ENCODE measurements at places on chromosomes 4 and X.

DNA sequence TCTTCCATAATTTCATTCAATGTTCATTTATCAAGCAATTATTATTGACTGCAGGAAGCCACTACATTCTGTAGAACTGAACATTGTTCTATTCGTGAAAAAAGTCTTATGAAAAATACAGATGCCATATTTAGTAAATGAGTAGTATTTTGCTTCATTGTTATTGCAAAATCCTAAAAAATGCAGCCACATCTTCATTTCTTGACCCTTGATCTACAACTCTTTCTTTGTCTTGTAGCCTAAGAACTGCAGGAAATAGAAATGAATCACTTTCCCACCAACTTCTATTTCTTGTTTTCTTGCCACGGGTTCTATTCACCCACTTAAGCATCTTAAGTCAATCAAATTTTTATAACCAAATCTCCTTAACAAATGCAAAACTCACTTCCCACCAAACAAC, 63.3 kb downstream of the KCNIP4 start:
- DNase-seq, result no peak

DNA sequence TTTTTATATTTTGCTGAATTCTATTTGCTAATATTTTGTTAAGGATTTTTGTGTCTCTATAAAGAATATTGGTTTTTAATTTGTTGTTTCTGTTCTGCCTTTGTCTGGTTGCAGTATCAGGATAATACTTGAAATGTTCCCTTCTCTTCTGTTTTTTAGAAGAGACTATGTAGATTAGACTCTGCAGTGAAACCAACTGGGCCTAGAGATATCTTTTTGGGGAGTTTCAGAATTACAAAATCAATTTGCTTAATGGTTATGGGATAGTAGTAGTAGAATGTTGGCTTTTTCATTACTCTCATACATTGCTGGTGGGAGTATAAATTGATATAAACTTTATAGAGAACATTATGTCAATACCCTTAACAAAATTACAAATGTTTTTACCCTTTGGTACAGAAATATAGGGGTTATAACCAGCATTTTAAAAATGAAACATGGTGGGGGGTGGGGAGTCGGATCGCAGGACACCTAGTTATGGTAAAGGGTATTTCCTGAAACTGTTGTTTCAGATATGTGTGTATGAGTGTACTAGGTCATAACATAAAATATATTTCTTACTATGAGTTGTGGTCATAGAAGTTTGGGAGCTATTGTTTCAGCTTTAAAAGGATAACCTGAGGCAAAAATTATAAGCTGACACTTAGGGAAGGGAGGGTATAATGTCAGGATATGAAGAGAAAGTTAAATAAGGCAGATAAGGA, 29.0 kb downstream of the CLOCK start:
- no peak for DNase-seq

GRCh38 chr4:15587649-15588048, 67.5 kb downstream of the FBXL5 start:
- no peak for DNase-seq

DNA sequence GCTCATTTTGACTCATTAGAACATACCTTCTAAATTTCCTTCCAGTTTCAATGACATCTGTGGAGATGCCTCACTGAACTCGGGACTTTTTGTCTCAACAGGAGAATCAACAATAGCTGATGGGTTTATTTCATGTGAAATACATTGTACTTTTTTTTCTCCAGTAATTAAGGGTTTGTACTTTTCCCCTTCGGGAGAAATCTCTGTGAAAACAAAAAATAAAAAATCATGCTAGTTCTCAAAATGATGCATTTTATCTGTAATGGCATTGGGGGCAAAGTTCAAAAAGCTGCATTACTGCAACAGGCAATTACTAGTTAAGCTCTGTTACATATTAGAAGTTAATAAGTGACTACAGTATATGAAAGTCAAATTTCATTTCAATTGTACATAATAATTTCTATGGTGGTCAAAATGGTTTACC, 167.3 kb upstream of the SH3RF1 start:
- no peak for DNase-seq

- no peak for DNase-seq
Measured at GRCh38 chrX:19731307-19731820, 156.0 kb downstream of the SH3KBP1 start.

DNA sequence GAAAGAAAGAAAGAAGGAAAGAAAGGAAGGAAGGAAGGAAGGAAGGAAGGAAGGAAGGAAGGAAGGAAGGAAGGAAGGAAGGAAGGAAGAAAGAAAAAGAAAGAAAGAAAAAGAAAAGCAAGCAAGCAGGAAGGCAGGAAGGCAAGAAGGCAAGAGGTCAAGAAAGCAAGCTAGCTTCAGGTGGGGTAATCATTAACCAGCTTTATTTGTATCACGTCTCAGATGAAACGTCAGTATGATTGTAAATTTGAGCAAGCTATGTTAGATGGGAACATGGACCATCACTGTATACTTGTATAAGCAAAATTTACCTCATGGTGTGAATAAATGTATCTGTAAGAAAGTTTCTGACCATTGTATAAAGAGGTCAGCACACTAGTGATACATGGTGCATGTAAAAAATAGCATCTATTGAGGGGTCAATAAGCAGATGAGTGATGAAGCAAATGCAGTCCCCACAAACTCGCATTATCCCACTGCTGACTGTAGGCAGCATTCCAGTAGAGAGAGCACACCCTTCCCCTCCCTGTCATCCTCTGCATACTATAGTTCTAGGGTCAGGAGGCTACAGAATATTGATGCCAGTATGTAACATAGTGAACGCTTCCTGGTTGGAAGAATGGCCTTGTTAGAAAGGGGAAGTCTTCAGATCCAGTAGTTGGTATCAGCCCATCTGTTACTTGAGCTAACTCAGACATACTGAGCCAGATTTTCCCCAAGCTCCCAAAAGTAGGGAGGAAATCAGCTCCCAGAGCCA, 16.5 kb upstream of the KLHL34 start:
- DNase-seq, result no peak

DNA sequence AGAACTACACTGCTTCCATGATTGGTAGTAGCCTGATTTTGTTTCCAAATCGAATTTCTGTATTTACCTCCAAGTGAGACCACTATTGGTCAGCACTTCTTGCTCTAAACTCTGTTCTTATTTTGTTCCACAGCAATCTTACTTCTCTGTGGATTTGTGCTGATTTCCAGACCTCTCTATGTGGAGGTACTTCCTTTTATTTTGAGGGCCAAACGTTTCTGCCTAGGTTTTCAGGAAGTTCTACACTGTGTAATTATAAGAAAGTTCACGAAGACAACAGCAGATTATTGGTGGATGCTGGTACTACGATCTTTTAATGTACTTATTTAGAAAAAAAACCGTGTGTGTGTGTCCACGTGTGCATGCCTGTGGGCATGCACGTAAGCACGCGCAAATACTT, 46.7 kb downstream of the DTHD1 start:
- DNase-seq, result peak; percentile 21

- DNase-seq, result no peak
Measured at GRCh38 chrX:136147315-136147901, at the start of gene FHL1. FHL1 (plus strand) TSS chrX:136147533.

DNA sequence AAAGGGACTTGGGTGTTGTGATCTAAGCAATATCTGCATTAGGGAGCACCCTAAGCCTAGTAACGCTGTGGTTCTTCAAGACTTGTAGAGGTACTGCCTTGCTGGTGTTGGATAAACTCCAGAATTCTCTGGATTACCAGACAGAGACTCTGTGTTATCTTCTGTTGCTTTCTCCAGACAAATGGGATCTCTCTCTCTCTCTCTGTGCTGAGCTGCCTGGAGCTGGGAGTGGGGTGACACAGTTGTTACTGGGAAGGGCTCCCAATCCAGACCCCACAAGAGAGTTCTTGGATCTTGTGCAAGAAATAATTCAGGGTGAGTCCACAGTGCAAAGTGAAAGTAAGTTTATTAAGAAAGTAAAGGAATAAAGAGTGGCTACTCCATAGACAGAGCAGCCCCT, 48.8 kb downstream of the MCUB start:
- DNase-seq, result no peak

All from SIG-M5 (cell line).